A172 (cell line): ENCODE measurements at places on chromosomes 11 and 22. TPM values are rescaled to one million over a fixed set of nuclear protein-coding genes. Genes with fewer than 3 reads are reported as not detected.
A peak's percentile ranks its signal among the peaks of the same experiment; 100 is the strongest.

GRCh38 chr11:120391292-120391691 is 55.1 kb downstream of the ARHGEF12 start:
- no peak for DNase-seq

- peak; percentile 85 for DNase-seq
Measured at GRCh38 chr11:34600339-34601084, 20.4 kb upstream of the EHF start.

The LRRC32 gene
- total RNA-seq = not detected in 2 replicates

DNA sequence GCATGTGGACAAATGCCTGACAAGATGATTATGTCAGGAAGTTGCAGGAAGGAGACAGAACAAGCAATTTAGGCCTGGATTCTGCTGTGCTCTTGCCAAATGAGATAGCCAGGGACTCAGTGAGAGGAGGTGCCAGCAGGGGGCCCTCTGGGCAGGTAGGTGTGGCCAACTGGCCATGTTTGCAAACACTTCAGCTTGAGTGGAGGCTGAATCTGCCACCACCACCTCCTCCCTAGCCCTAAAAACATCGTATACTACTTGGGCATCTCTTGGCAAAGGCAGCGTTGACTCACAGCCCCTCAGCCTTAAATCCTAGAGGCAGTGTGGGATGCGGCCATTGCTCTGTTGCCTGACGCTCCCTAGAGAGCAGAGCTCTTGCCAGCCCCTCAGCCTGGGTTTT is 95.1 kb upstream of the PLET1 start:
- DNase-seq = peak; percentile 61

DNA sequence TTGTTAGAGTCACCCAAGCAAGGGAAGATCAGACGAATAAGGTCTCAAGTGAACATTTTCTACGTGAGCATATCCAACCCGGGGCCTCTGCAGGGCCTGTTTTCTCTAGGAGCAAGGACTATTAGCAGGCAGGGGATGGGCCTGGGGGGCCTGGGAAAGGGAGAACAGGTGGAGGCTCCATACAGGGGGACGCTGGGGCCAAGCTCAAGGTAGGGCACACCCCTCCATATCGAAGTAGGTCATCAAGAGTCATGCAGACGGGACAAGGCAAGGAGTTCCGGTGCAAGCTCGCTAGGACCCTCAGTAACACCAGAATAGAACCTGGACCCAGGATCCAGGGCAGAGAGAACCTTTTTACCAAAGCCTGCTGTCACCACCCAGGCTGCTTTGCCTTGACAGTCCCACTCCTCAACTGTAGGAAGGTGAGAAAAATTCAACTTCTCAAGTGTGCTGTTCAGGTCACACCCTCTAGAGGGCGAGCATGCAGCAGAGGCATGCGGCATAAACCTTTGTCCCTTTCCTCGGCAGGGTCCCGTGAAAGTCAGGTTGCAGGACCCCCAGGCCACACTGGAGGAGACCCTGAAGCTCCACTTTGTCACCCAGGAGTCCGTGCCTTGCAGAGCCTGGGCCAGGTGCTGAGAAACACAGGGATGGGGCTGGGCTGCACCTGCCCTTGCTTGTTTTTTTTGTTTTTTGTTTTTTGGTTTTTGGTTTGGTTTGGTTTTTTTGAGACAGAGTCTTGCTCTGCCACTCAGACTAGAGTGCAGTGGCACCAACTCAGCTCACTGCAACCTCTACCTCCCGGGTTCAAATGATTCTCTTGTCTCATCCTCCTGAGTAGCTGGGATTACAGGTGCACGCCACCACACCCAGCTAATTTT is 8.6 kb upstream of the APOBEC3B start:
- no peak for DNase-seq

The PGA3 gene
- not detected in 2 replicates for total RNA-seq

DNA sequence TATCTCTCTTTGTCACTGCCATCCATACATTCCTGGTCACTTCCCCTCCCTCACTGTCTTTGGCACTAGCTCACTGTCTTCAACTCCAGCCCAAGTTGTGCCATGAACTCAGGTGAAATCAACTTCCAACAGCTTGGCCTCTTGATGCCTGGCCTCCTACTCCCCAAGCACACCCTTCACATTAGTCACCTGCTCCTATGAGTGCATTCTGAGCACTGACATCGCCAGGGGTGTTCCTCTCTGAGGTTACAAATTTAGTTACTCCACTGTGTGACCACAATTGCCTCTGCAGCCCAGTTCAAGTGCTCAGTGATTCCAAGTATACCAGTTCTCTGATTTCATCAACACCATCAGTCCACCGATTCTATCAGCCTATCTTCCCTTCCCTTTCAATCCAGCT is 10.8 kb downstream of the DRD2 start:
- no peak for DNase-seq

The LRP4 gene
- total RNA-seq = 0.81 and 1.3 TPM in 2 replicates

- no peak for DNase-seq
Measured at GRCh38 chr22:41696703-41697102, 2.6 kb upstream of the MEI1 start.

The INPP5J gene
- 0.33 and 1.3 TPM in 2 replicates for total RNA-seq

The PRRG4 gene
- 1.9 and 3.1 TPM in 2 replicates for total RNA-seq

- DNase-seq = peak; percentile 80
Measured at GRCh38 chr11:62909107-62909894, 11.9 kb downstream of the CHRM1 start.

The FAM227A gene
- total RNA-seq = 0.83 and 2.5 TPM in 2 replicates

- DNase-seq = no peak
Measured at GRCh38 chr11:95035316-95035715, 10.3 kb downstream of the KDM4E start.

The SLC35E4 gene
- total RNA-seq = 8.1 and 9.1 TPM in 2 replicates

GRCh38 chr11:63427971-63428508 is 58.5 kb downstream of the SLC22A9 start:
- DNase-seq = no peak

GRCh38 chr11:124098141-124098540 is 17.1 kb upstream of the VWA5A start:
- no peak for DNase-seq

DNA sequence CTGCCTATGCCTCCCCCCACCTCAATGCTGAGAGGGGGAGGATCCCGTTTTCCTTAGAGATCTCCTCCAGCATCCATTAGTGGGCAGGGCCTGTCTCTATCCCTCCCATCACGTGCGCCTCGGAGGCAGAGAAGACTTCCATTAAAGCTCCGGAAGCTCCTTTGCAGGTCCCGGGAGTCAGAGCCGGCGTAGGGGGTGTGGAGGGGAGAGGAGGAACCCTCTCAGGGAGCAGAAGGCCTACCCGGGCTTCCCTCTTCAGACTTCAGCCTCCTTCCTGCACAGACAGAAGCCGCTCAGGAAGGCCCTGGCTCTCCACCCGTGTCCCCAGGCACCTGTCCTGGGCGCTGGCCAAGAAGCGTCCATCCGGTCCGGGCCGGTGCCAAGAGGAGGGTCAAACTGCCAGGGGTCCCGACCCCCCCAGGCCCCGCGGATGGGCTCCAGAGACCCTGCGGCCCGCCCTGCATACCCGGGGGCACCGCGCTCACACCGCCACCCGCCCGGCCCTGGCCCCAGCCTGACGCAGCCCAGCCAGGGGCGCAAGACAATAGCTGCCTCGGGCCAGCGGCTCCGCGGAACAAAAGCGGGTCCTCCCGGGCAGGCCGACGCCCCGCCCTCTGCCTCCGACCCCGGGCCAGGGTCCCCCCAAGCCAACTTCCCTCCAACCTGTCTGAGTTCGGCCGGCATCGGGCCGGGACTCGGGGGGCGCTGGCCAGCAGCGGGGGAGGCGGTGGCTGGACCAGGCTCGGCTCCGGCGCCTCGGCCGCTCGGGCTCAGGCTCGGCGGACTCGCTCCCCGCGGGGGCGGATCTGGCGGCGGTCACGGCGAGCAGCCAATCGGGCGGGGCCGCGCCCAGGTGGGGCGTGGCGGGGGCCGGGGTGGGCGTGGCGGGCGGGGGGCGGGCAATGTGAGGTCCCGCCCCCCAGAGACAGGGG is 29.9 kb downstream of the ARVCF start:
- DNase-seq = peak; percentile 60

- DNase-seq = peak; percentile 47
Measured at GRCh38 chr11:74325649-74326645, 14.5 kb upstream of the P4HA3 start.

- DNase-seq = no peak
Measured at GRCh38 chr11:130171534-130171933, 12.0 kb downstream of the ST14 start.

The LMO2 gene
- 0.65 and 0.98 TPM in 2 replicates for total RNA-seq

The KCNQ1 gene
- 1.9 and 3.5 TPM in 2 replicates for total RNA-seq

DNA sequence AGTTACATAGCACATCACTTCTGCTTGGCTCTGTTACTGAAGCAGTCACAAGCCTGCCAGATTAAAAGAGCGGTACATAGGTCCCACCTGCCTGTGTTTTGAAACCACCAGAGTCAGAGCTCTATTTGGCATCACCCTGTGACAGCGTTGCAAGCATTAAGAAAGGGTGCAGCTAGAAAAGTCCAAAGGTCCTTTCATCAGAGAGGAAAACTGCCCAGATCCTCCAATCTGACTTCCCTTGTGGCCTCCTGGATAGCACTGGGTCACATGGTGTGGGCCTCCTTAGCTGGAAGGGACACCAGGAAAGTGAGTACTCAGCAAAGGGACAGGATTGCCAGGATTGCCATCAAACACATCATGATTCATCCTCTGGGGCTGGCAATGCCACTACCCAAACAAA is 22.9 kb downstream of the STX3 start:
- peak; percentile 16 for DNase-seq

- peak; percentile 92 for DNase-seq
Measured at GRCh38 chr22:17576470-17576869, 13.2 kb downstream of the SLC25A18 start.

DNA sequence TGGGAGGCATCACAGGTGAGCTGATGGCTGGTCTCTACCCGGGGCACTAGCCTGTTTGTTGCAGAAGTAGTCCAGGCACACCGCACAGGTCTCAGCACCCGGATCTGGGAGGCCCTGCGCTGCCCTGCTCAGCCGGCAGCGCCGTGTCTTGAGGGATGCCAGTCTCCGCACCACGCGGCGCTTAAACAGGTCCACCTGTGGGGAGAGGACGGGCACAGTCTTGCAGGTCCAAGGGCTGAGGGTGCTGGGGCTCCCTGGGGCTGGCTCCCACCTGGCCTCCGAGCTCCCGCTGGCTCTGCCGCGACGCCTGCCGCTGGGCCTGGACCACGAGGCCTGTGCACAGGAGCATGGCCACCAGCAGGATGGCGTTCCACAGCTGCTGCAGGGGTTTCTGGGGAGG is 7.2 kb downstream of the RNF215 start:
- DNase-seq = no peak

GRCh38 chr22:29224859-29225410 is 19.2 kb downstream of the EMID1 start:
- DNase-seq = no peak

The CRYBB2 gene
- total RNA-seq = not detected in 2 replicates

DNA sequence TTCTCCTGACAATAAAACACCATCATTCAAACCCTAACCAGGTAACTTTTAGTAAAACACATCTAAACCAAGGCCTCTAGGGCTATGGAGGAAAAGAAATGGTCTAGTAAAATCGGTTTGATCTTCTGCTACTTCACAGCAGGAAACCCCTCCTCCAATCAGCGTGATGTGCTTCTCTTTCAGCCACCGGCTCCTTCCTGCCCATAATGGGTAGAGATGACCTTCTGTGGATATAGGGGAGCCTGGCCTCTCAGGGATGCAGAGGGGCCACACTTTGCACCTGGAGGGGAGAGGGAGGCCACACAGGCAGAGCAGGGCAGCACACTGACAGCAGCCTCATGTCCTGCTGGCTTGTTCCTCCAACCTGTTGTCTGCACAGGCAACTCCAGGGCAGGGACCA is 6.9 kb downstream of the EHD1 start:
- no peak for DNase-seq

DNA sequence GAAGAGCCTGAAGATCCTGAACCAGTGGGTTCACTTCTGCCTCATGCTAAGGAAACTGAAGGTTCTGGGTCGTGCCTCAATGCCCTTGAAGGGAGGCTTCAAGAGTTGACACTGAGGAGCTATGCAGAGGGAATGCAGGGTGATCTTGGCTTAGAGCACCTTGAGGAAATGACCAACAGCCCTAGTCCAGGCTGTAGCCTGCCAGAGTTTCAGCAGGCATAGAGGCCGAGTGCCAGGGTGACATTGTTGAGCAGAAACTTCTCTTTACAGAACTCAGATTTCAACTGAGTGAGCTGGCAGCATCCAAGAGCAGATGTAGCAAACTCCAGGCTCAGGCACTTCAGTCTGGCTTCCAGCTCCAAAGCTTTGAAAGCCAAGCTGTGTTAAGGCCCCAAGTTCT is 23.1 kb upstream of the CAPRIN1 start:
- no peak for DNase-seq

The DHCR7 gene
- total RNA-seq = 43.5 and 82.8 TPM in 2 replicates

DNA sequence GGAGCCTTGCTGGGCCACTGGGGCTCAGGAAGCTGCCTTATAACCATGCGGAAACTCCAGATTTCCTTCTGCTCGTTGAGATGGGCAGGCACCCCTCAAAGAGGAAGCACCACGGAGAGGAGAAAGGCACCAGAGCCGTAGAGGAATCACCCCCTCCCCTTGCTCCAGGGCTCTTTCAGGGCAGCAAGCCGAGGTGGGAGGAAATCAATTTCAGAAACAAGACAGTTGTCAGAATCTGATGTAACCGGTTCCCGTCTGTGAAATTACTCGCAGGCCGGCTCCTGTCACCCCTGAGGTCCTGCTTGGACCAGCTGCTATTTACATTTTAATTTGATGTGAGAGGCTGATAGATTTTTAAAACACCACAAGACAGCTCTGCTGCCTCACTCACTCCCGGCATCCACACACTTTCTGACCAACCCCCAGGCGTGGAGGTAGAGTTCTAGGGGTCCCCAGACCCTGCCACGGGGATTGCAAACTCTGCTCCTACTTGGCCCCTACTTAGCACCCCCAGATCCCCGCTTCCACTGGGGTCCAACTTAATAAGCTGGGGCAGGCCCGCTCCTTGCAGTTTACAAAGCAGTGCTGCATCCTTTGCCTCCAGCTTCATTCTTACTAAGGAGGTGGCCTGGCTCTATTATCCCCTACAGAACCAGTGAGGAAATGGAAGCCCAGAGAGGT is 162.5 kb downstream of the CEP164 start:
- no peak for DNase-seq

DNA sequence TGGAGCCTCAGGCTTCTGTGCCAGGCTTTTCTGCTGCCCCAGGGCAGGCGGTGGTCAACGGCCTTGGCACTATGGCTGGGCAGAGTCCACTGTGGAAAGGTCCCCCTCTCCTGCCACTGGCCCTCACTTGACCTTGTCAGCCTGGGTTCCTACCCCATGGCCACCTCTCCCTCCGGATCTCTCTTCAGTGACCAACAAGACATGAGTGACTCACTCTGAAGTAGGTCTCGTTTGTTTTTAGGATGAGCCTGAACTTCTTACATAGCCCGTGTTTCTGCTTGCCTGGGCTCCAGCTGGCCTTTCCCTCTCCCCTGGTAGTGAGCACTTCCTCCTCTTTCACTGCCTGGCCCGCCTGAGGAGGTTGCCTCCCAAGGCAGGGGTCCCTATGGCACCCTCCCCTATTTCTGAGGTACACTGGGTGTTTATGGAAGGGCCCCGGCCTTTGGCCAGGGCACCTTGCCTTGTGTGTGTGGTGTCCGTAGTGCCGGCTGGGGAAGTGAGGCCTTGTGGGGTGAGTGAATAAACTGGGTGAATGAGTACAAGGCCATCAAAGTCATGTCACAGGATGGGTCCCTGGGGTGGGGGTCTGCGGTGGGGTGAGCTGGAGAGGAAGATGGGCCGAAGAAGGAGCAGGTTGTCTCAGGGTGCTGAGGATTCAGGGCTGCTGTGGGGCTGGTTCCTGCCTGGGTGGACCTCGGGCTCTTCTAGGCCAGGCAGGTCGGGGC is 5.0 kb downstream of the SHANK3 start:
- DNase-seq = no peak

The SHISAL1 gene
- 2.6 and 3.1 TPM in 2 replicates for total RNA-seq
